ENCODE measurements at places on chromosomes 1 and 21. TPM values are rescaled to one million over a fixed set of nuclear protein-coding genes. Genes with fewer than 3 reads are reported as not detected.

NTMT2 gene
- polyA plus RNA-seq: not detected

GRCh38 chr1:160162931-160163330, 11.5 kb downstream of the ATP1A4 start:
- H3K36me3 ChIP-seq: no peaks in the 10 kb centered on the region
- peaks cover 4% of the 10 kb centered on the region for H3K27me3 ChIP-seq
- H3K27ac ChIP-seq: no peak overlapping the region
- no peaks in the 10 kb centered on the region for H3K4me1 ChIP-seq

GRCh38 chr1:91406773-91407389, 2.2 kb upstream of the HFM1 start:
- no peaks in the 10 kb centered on the region for H3K36me3 ChIP-seq
- H3K4me3 ChIP-seq: no peak overlapping the region
- no peak for DNase-seq
- H3K27me3 ChIP-seq: no peaks in the 10 kb centered on the region
- H3K4me1 ChIP-seq: peaks cover 24% of the 10 kb centered on the region

DNA sequence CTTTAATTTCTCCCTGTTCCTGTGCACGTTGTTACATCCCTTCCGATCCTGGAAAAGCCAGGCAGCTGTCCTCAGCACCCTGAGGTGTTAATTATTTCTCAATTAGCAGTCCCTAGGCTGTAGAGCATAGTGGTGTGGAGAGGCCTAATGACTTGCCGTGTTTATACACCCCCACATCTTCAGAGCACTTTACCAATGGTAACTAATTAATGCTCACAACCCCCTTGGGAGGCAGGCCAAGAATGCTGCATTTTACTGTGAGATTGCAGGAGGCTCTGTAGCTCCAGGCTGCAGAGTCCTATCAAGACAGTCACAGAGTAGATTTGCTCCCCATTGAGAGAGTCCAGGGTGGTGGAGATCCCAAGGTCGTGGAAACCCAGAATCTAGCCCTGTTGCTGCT, 2.4 kb upstream of the PARS2 start:
- no peak overlapping the region for H3K27ac ChIP-seq
- H3K36me3 ChIP-seq: no peaks in the 10 kb centered on the region
- H3K27me3 ChIP-seq: no peaks in the 10 kb centered on the region
- no peak for DNase-seq

DNA sequence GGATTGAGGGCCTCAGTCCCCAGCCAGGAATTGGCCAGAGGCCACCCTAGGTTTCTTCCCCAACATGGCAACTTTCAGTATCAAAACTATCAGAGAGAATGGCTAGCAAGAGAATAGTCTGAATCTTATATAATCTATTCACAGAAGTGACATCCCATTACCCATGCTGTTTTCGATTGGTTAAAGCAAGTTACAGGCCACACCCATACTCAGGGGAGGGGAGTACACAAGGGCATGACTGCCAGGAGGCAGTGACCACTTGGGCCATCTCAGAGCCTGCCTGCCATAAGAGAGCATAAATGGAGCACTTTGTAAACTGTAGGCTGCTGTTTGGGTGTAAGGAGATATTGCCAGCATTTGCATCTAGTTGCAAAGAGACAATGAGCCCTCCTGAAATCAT, 65.4 kb downstream of the FAM163A start:
- H3K4me1 ChIP-seq: no peaks in the 10 kb centered on the region
- no peak overlapping the region for H3K27ac ChIP-seq
- H3K4me3 ChIP-seq: no peak overlapping the region
- H3K36me3 ChIP-seq: no peaks in the 10 kb centered on the region
- DNase-seq: no peak
- no peaks in the 10 kb centered on the region for H3K27me3 ChIP-seq

- no peaks in the 10 kb centered on the region for H3K27me3 ChIP-seq
- H3K27ac ChIP-seq: no peak overlapping the region
- no peaks in the 10 kb centered on the region for H3K36me3 ChIP-seq
- DNase-seq: no peak
These were observed 138.1 kb downstream of the XPR1 start for GRCh38 chr1:180769889-180770288.

ERG gene
- 5.1 TPM for polyA plus RNA-seq

GRCh38 chr1:178494569-178494971, 2.2 kb downstream of the CLEC20A start:
- H3K27me3 ChIP-seq: no peaks in the 10 kb centered on the region
- no peak overlapping the region for H3K4me3 ChIP-seq
- no peak for DNase-seq
- H3K36me3 ChIP-seq: no peaks in the 10 kb centered on the region
- no peaks in the 10 kb centered on the region for H3K4me1 ChIP-seq

DNA sequence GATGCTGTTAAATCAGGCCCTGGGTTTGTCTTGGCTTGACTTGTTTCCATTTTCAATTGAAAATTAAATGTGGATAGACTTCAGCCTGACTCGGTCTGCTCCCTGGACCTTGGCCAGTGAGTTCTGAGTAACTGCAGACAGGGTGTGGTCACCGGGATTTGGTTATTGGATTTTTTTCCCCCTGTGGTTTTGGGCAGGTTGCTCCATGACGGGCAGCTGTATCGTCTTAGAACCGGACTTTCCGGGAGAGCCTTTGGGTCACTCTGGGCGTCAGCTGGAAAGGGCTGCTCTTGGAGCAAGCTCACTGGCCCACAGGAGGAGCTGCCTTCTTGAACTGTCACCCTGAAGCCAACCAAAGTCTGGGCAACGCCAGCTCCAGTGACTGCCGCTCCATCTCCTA, 75.0 kb downstream of the CLIC6 start:
- no peaks in the 10 kb centered on the region for H3K27me3 ChIP-seq
- no peaks in the 10 kb centered on the region for H3K36me3 ChIP-seq
- no peak for DNase-seq
- peaks cover 5% of the 10 kb centered on the region for H3K4me1 ChIP-seq
- H3K27ac ChIP-seq: no peak overlapping the region

AKR1A1 gene
- 87.9 TPM for polyA plus RNA-seq

DNA sequence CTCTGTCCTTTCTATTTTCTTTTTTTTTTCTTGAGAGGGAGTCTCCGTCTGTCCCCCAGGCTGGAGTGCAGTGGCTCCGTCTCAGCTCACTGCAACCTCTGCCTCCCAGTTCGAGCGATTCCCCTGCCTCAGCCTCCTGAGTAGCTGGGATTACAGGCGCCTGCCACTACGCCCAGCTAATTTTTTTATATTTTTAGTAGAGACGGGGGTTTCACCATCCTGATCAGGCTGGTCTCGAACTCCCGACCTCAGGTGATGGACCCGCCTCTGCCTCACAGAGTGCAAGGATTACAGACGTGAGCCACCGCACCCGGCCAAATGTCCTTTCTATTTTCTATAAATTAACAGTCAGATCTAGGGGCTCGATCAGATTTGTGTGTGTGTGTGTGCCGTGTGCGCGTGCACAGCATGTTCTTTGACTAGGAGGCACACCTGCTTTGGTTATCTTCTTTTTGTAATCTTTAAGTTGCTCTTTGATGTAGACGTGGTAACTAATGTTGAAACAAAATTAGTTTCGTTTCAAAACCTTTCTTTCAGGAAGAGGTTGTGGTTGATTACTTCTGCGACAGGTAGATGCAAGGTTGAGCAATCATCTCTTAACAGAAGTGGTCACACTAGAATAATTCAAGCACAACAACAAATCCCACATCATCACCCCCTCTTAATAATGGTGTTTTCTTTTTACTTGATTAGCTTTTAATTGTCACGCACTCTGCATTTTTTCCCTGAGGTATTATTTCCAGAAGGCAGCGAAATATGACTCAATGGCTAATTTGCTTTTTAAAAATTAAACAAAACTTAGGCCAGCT, 779 bp upstream of the DEGS1 start:
- peak overlapping the region; percentile 72 for H3K4me3 ChIP-seq
- peak overlapping the region; percentile 85 for H3K27ac ChIP-seq
- no peak for DNase-seq
- H3K4me1 ChIP-seq: peaks cover 9% of the 10 kb centered on the region

- no peak overlapping the region for H3K27ac ChIP-seq
- H3K4me1 ChIP-seq: no peaks in the 10 kb centered on the region
- H3K36me3 ChIP-seq: no peaks in the 10 kb centered on the region
These were observed 37.7 kb downstream of the SH3GLB1 start for GRCh38 chr1:86741947-86742572.

CAPN8 gene
- 0.53 TPM for polyA plus RNA-seq

DNA sequence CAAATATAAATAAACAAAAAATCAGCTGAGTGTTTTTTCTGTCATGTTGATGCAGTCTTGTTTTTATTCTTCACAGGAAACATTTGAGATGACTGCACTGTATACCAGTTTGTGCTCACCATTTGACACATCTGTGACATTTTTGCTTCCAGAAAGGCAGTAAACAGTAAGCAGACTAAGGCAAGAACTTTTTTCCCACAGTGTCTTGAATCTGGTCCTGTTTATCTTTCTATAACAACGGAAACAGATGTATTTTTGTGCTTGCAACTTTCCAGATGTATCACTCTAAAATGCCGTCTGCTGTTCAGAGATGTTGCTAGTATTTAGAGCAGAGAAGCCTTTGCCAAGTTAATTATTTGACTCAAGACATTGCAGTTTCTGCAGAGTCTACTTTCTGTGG, 105.5 kb downstream of the ZC3H11B start:
- no peak overlapping the region for H3K27ac ChIP-seq
- H3K36me3 ChIP-seq: no peaks in the 10 kb centered on the region
- H3K27me3 ChIP-seq: no peaks in the 10 kb centered on the region
- no peak overlapping the region for H3K4me3 ChIP-seq
- DNase-seq: no peak

Measured in adrenal gland (tissue), 19 donors.